ENCODE measurements at places on chromosomes 5 and 9.

GRCh38 chr9:136686794-136687711 lies at the start of gene AGPAT2:
AGPAT2 (minus strand) TSS chr9:136687457; CDS start chr9:136687357, 100 bp downstream.
- DNase-seq: no peak

- DNase-seq: no peak
Measured at GRCh38 chr5:129356846-129357245, 103.3 kb upstream of the ADAMTS19 start.

DNA sequence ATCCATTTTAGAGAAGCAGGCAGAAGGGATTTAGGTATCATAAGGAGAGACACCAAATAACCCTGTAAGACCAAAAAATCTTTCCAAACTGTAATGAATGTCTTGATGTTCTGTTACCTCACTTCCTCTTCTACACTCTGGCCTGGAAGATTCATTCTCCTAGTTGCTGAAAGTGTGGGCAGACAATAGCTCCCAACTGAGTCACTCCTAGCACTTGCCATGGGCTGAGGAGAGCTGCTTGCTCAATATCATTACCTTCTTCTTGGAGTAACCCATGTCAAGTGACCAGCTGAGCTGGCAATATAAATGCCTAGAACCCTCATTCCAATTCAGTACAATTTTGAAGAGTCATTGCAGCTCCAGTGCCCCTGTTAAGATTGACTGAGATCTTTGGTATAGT lies 1985.5 kb upstream of the CDH6 start:
- DNase-seq: no peak

DNA sequence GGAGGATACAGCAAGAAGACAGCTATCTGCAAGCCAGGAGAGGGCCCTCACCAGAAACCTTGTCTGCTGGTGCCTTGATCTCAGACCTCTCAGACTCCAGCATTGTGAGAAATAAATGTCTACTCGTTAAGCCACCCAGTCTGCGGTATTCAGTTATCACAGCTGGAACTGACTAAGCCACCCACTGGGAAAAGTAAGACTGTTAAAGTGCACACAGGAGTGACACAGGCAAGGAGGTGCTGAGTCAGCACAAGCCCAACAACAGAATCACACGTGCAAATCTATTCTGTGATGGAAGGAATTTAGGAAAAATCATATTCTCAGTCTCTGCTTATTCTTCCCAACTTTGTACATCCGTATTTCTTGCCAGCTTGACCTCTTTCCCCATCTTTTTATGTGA lies 200.0 kb downstream of the NR2F1-AS1 start:
- DNase-seq: no peak

DNA sequence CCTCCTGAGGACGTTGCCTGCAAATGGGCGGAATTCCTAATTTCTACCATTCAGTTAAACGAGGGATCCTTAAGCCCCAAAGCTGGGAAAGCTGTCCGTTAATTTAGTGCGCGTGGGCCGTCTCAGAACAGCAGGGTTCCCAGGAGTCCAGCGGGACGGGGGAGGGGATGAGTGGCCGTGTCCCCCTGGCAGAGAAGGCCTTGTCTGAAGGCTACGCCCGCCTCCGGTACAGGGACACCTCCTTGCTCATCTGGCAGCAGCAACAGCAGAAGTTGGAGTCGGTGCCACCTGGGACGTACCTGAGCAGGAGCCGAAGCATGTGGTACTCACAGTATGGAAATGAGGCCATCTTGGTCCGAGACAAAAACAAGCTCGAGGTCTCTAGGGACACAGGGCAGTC lies 1.3 kb downstream of the BRD3OS start:
- no peak for DNase-seq

GRCh38 chr5:53180538-53180937 lies 71.0 kb upstream of the MOCS2 start:
- DNase-seq: no peak

GRCh38 chr9:112817860-112818203 lies 67.3 kb downstream of the SNX30 start:
- no peak for DNase-seq

DNA sequence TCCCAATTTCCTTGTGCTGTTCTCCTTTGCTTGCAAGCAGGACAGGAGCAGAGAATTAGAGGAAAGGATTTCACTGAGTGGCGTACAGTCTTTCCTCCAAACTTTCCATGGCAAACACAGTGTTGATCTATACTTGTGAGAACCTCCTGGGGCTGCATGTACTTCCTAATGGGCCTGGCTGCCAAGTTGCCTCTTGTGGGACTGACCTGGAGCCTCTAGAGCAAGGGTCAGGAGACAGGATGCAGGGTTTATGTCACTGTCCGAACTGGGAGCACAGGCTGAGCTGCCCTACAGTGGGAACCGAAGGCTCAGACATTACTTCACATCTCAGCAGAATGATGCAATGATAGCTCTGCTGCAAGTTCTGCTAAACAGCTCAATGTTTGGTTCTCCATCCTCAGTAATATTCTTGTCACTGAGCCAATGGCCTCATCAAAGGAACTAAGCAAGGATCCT lies 102.3 kb downstream of the ENC1 start:
- DNase-seq: no peak

Measured in SK-N-DZ (cell line).